ENCODE measurements at places on chromosomes 7 and 10.

GRCh38 chr10:68987611-68988010 lies 992 bp upstream of the KIFBP start:
- DNase-seq = no peak

GRCh38 chr7:96178581-96178980 lies 143.3 kb downstream of the SLC25A13 start:
- peak; percentile 18 for DNase-seq

- peak; percentile 28 for DNase-seq
These were observed 43.3 kb downstream of the POLR1F start for GRCh38 chr7:19665399-19666008.

DNA sequence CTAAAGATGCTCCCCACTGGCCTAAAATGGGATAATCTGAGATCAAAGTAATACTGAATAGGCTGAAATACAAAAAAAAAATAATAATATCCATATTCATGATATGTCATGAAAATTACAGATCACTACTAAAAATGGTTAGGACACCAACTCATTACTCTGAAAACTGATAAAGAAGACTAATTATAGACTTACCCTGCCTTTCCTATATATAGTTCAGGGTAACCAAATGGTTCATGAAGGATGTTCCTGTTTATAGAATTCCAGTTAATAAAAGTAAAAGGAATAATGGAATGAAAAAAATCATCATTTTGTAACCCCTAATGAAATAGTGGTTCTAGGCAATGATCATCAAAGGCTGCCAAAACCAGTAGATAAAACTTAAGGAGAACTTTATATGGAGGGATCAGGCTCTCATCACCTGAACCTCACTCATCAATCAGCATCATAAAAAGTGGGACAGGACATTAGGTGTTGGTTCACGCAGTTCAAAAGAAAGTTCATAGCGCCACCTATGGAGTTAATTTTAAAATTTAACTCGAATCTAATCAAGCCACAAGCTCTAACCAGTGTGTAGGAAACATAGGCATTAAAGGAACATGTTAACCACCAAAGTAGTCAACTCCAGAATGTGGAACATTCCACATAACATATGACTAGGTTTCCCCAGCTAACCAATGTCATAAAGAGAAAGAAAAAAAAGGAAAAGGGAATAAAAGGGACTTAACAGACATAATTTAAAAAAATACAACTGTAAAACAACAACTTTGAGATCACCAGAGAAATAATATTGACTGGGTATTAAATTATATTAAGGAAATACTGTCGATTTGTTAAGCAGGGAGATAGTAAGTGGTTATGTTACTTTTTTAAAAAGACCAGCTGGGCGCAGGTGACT lies 35.7 kb downstream of the P4HA1 start:
- peak; percentile 46 for DNase-seq

- DNase-seq = no peak
These were observed 41.8 kb upstream of the TMEM236 start for GRCh38 chr10:17710181-17710580.

DNA sequence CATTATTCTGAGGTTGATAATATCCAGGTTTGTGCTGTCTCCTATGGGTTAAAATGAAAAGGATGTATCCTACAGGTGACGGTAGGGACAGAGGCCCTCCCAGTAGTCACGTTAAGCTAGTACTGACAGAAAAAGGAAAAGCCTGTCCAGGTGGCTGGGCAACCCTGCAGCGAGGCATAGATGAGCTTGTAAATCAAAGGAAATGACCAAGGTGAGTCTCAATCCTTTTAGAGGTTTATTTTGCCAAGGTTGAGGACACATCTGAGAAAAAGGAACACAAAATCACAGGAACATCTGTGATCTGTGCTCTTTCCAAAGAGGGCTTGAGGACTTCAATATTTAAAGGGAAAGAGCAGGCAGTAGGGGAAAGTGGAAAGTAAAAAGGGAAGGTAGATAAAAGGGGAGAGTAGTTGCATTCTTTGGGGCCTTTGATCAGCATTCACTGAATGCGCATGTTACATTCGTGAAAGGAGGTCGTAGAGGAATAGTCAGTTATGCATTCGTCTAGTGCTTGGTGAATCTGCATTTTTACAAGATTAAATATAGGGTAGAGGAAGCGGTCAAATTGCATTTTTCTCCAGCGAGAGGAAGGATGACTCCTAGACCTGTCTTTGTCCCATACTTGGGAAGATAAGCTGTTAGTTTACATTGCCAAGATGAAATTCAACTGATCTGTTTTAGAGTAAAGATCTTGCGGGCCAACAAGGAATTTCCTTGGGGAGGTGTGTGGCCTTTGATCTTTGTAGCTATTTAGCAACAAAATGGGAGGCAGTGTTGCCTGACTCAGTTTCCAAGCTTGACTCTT lies 884 bp upstream of the GSTO1 start:
- peak; percentile 18 for DNase-seq

- no peak for DNase-seq
These were observed 179.0 kb upstream of the DKK1 start for GRCh38 chr10:52135101-52135500.

GRCh38 chr7:131021460-131021859 lies 287.5 kb upstream of the KLF14 start:
- DNase-seq = no peak

GRCh38 chr7:142001163-142001874 lies 5.6 kb downstream of the MGAM start:
- peak; percentile 69 for DNase-seq

- DNase-seq = no peak
These were observed 63.7 kb upstream of the PRR15 start for GRCh38 chr7:29499932-29500331.

- no peak for DNase-seq
These were observed 29.0 kb downstream of the MRC1 start for GRCh38 chr10:17838080-17838648.

GRCh38 chr10:86333826-86334487 lies 32.6 kb downstream of the GRID1 start:
- no peak for DNase-seq

- no peak for DNase-seq
These were observed 42.8 kb downstream of the TBXAS1 start for GRCh38 chr7:139871820-139872219.

DNA sequence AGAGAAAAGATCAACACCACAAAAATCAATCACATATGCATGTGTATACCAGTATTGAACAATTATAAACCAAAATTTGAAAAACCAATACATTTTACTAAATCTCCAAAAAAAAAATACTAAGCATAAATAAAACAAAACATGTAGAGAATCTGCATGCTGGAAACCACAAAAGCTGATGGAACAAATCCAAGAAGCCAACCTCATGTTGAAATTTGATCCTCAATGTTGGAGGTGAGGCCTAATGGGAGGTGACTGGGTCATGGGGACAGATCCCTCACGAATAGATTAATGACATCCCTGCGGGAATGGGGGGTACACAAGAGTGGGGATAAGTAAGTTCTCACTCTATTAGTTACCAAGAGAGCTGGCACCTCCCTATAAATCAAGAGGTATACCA lies 82.5 kb downstream of the OAT start:
- no peak for DNase-seq

DNA sequence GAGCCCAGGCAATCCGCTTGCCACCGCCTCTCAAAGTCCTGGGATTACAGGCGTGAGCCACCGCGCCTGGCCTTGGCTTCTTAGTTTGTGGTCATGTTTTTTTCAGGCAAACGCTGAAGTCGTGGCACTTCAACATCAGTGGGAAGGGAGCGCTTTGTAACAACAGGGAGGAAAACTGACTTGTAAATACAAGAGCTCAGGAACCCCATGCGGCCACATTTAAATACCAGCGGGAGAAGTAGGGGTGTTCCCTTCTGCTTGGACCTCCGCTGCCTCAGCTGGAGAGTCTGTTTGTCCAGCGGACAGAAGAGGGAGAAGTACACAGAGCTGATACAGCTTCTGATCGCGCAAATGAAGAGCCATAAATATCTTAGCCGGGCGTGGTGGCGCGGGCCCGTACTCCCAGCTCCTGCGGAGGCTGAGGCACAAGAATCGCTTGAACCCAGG lies 108.7 kb upstream of the KMT2C start:
- DNase-seq = no peak

GRCh38 chr7:100827330-100828226 lies at the start of gene EPHB4:
EPHB4 (minus strand) TSS chr7:100827523; CDS start chr7:100827030, 493 bp downstream.
- DNase-seq = peak; percentile 86

DNA sequence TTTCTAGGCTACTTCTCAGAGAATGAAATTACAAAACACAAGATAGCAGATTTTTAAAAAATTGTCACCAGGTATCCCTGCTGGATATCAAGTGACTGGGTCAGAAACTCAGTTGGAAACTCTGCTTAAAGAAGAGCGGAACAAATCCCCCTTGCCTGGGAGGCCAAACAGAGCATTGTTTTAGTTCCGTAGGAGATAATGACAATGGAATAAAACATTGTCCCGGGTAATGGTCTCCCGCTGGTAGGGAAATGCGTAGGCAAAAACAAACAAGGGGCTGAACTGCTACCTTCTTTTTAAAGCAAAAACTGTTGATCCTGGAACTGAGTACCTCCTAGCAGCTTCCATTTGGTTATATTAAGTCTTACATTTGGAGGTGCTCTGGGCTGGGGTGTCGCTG lies 21.3 kb upstream of the VAX1 start:
- no peak for DNase-seq

- DNase-seq = peak; percentile 30
These were observed 127.3 kb downstream of the TRIL start for GRCh38 chr7:28830846-28831245.

- DNase-seq = no peak
These were observed 116.0 kb downstream of the ARID5B start for GRCh38 chr10:62017491-62017870.

GRCh38 chr10:7045891-7046599 lies 364.8 kb downstream of the SFMBT2 start:
- no peak for DNase-seq

- no peak for DNase-seq
These were observed 8.0 kb downstream of the PWWP2B start for GRCh38 chr10:132404911-132405462.

DNA sequence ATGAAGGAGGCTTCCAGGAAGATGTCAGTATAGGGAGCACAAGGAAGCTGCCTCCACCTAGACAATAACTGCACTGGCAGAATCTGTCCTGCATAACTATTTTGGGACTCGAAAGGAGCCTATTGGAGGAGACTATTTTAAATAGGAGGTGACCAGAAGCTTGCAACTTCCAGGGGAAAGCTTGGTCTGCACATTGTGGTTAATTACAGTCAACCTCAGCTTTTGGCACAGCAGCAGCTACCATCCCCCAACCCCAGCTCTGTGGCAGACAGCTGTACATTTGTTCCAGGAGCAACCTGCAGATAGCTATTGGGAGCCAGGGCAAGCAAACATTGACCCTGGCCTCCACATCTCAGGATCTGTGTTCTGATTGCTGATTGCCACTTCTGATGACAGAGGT lies 46.3 kb upstream of the NANOS1 start:
- DNase-seq = peak; percentile 27

DNA sequence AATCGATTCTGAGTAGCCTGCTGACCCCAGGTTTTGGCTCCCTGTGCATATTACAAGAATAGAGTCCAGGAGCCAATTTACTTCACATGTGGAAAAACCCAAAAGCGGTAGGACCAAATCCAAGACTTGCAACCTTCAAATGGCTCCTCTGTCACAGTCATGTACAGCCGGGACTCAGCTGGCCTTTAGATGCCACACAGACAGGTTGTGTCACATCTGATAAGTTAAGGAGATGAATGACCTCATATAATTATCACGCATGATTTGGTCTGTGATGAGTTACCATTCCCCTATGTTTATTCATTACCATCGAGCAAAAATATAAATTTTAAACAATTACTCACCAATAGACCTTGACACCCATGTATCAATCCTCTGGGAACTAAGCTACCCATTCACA lies 14.2 kb downstream of the CACNA2D1 start:
- DNase-seq = no peak

DNA sequence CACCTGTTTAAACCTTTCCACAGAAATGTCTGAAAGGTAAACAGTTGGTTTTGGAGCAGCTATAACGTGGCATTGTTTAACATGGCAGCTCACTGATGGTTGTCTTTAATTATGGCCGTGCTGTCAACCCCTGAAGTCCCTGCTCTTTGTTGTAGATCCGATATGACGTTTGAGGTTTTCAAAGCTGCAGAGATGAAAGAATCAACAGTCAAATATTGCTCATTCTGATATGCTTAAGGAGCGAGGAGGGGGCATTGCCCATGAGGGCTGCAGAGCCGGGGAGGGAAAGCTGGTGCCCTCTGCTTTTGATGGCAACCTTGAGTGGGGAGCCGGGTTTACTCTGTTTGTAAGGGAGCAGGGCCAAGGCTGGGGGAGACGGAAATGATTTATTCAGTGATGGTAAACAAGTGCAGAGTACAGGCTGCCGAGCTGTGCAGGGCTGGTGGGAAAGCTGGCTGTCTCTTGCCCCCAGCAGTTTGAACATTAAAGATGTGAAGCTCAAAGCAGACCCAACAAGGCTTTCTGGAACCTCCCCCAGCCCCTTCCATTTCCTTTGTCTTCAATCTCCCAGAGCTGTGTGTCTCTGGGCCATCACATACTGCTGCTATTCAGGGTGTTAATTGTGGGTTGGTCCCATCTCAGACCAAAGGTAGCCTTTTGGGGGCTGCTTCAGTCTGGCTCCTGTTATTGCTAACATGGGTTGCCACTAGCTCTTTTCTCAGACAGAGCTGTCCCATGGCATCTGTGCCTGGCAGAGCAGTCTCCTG lies 345.5 kb downstream of the LRMDA start:
- DNase-seq = no peak

DNA sequence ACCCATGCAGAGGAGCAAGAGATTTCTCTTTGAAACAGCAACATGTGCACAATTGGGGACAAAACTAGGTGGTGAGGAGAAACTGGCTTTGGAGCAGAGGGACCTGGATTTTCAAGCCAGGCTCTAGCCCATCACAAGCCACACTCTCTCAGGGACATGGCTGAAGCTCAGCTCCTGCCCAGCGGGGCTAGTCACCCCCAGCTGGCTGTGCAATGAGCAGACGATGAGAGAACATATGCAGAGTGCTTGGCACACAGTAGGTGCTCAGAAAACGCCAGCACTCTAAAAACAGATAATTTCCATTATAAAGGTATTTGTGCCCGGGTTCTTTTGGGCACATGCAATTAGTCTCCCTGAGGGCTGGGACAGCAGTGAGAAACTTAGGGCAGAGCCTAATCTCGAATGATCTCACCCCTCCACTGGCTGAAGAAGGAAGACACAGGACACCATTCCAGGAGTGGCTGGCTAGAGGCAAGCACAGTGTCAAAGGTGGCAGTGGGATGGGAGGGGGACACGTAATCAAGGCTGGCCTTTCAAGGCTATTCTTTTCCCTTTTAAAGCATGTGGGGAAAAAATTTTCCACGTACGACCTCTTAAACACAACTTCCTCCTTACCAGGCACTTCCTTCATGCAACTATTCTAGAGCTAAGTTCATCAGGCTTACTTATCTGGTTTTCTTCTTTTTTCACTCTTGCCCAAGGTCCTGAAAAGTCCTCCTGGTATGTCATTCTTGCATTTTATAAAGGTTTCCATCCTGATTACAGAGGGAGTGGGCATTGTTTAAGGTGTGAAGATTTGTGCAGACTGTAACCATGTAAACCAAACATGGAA lies 15.1 kb downstream of the FAM53B start:
- DNase-seq = no peak

DNA sequence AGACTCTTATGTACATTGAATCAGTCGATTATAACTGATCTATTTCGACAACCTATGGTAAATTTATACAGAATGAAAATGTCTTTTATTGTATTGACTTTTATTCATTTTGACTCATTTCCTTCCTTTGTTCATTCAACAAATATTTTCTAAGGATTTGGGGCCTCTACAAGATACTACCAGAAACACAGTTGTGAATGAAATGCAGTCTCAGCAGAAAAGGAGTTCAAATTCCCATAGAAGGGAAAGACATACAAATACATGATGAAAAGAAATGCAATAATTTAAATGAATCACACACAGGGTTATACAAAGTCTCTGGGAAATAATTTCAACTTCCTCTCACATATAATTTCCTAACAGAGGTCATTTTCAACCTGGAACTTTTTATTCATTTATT lies 134.0 kb upstream of the SEMA3A start:
- DNase-seq = peak; percentile 17
